ENCODE measurements at places on chromosomes 2 and 18. TPM values are rescaled to one million over a fixed set of nuclear protein-coding genes. Genes with fewer than 3 reads are reported as not detected.
A peak's percentile ranks its signal among the peaks of the same experiment; 100 is the strongest.

GRCh38 chr18:59385191-59385590 lies 26.1 kb upstream of the LMAN1 start:
- DNase-seq, result no peak
- H3K27ac ChIP-seq, result no peak overlapping the region
- peaks cover 18% of the 10 kb centered on the region for H3K4me1 ChIP-seq
- H3K27me3 ChIP-seq, result no peaks in the 10 kb centered on the region

The TTR gene
- not detected for total RNA-seq

The ALPI gene
- total RNA-seq, result not detected

The NMUR1 gene
- not detected for total RNA-seq

GRCh38 chr2:236171181-236171679 lies 3.0 kb upstream of the GBX2 start:
- H3K27ac ChIP-seq, result no peak overlapping the region
- no peak for DNase-seq
- no peak overlapping the region for H3K4me3 ChIP-seq
- H3K27me3 ChIP-seq, result peaks cover 36% of the 10 kb centered on the region
- peaks cover 3% of the 10 kb centered on the region for H3K36me3 ChIP-seq

GRCh38 chr2:156473445-156473844 lies 37.3 kb downstream of the GPD2 start:
- no peak overlapping the region for H3K4me3 ChIP-seq
- DNase-seq, result no peak
- no peak overlapping the region for H3K27ac ChIP-seq
- peaks cover 13% of the 10 kb centered on the region for H3K4me1 ChIP-seq
- no peaks in the 10 kb centered on the region for H3K27me3 ChIP-seq

GRCh38 chr2:25337276-25337675 lies 4.4 kb downstream of the DNMT3A start:
- H3K27me3 ChIP-seq, result peaks cover 10% of the 10 kb centered on the region
- H3K4me3 ChIP-seq, result peak overlapping the region; percentile 50
- no peak for DNase-seq
- no peak overlapping the region for H3K27ac ChIP-seq

The REG3G gene
- total RNA-seq, result not detected

DNA sequence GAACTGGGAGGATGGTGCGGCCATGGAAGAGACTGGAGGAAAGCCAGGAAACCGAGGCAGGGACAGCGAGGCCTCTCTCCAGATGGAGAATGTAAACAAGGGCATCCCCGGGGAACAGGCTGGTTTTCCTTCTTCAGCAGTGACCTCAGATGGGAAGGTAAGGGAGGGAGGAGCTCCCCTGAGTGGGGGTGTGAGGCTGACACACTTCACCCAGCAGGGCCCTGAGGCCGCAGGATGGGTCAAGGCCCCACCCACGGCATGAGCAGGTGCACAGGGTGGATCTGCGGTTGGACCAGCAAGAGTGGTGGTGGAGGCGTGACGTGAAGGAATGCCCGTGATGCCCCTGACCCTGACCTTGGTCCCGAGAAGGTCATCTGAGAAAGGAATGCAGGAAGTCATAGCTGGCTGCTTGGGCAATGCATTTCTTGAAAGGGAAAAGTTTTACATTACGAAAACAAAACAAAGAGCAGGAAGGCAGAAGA lies 48.1 kb downstream of the ADCY3 start:
- no peak overlapping the region for H3K27ac ChIP-seq
- no peak for DNase-seq
- peaks cover 6% of the 10 kb centered on the region for H3K27me3 ChIP-seq

The CYS1 gene
- 7.3 TPM for total RNA-seq

Measured in endothelial cell (in vitro differentiated cells).